ENCODE measurements at places on chromosomes 1 and 21.

GRCh38 chr1:15180945-15181523, 27.5 kb downstream of the TMEM51 start:
- DNase-seq, result no peak

- DNase-seq, result no peak
Observed at GRCh38 chr1:26029864-26030481, 8.4 kb downstream of the EXTL1 start.

DNA sequence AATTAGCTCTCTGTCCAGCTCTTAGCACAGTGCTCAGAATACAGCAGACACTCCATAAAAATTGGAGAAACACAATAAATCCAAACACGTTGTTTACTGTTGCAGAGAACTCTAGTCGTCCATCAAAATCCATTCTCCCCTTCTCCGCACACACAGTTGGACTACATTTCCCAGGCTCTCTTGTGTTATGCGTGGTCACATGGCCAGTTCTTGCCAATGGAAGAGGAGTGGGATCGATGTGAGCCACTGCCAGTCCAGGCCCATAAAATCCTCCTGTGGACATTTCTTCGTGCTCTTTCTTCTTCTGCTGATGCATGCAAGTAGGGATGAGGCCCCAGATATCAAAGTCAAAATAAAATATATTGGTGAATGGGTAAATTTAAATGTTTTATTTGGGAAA, 114.3 kb upstream of the FMN2 start:
- no peak for DNase-seq

DNA sequence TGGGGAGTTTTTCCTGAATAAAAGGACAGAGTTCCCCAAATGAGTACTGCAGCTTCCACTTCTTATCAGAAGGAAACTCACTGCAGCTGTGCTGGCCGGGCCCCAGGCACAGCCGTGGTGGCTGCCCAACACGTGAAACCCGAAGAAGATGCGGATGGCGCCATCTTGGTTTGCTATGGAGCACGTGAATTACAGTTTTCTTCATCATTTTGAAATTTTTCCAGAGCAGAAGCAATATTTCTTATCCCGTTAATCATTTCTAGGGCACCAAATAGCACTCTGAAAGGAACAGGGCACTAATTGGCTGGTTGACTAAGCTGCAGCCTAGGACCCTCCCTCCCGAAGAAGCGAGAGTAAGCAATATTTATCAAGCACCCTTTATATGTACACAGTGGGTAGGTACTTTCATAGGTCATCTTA, 63.2 kb upstream of the EPS8L3 start:
- no peak for DNase-seq

- no peak for DNase-seq
Observed at GRCh38 chr21:42581336-42581992, 67.8 kb downstream of the SLC37A1 start.

DNA sequence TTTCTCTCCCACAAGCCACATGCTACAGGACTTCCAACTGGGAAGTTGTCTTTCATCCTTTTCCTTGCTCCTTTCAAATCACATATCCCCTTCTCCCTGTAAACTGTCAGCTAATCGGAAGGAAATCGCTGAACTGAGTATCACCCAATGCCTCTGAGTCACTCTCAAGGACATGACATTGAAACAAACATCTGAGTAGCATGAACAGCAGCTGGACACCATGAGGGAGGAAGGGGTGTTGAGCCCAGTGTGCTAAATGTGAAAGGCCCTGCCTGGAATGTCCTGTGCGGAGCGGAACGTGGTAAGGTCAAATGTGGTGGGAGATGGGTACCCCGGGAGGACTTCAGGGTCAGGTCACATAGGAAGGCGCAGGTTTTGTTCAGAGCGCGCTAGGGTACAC, at the start of gene OR2AJ1:
Gene OR2AJ1, plus strand, starts transcription at position 22 of the 400 bp plus-strand sequence. CDS start 8,880 bp downstream, outside the sequence.
- DNase-seq, result no peak

- DNase-seq, result no peak
Observed at GRCh38 chr1:33275706-33276572, 19.6 kb downstream of the ZNF362 start.

DNA sequence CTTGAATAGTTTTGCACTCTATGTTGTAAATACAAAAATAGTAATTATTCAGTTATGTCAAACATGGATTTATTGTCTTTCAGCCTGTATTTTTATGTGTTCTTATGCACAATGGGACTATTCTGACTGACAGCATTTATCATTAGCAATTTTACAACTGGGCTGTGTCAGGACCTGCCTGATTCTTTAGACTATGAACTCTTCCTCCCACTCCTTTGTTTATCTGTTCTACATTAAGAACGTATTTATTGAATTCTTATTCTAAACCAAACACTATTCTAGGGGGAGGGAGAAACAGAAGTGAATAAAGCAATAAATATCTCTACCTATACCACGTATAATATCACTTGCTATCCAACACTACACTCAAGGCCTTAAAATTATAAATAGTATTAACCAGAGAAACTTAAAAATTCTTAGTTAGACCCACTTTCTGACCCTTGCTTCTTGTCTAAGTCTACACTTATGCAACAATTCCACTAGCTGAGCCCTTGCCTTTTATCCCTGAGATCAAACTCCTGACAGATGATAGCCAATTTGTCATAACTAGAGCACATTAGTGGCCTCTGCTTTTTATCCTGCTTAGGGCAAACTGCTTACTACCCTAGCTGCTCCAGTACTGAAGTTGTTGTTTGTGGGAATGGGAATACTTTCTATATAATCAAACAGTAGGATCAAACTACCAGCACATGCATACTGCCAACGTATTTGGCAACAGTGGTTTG, 494.3 kb downstream of the BRINP3 start:
- no peak for DNase-seq

GRCh38 chr1:170692866-170693575, 29.1 kb downstream of the PRRX1 start:
- DNase-seq, result no peak

- DNase-seq, result no peak
Observed at GRCh38 chr21:41478319-41479177, 29.4 kb downstream of the TMPRSS2 start.

DNA sequence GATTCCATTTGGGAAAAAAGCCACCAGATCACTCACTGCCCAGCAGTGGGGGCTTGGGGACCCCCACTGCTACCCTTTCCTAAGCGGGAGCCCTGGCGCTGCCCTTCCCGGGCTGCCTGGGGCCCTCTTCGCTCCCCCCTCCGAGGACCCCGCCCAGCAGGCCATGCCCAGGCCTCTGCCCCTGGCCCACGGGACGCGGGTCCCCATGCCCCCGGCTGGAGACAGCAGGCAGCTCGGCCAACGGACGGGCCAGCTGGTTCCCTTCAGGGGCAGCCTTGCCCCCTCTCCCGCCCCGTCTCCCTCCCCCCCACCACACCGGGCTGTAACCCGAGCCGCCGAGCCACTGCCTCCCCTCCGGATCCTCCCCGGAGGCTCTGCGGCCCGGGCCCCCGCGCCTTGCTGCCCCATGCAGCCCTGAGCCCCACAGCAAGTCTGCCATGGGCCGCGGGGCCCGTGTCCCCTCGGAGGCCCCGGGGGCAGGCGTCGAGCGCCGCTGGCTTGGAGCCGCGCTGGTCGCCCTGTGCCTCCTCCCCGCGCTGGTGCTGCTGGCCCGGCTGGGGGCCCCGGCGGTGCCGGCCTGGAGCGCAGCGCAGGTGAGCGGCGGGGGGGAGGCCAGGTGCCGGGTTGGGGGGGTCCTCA, at the start of gene MMP23B:
Gene MMP23B, plus strand, starts transcription at position 392 of the 639 bp plus-strand sequence. Its CDS starts 46 bp downstream, at position 438.
- no peak for DNase-seq

DNA sequence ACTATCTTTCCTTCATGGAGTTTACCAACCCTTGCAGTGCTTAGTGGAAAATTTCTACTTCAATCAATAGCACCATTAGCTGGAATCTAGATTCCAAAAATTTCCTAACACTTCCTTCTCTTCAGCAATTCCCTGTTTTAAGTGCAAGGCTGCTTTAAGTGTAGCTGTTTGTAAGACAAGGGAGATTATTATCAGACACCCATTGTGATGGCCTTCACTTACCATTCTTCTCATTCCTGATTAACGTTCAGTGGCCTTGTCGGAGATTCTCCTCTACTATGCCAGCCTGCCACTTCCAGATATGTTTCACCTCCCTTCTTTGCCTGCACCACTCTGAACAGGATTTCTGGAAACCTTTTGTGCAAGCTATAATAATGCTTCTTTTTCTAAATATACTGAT, 464.9 kb upstream of the ADGRL2 start:
- DNase-seq, result no peak

DNA sequence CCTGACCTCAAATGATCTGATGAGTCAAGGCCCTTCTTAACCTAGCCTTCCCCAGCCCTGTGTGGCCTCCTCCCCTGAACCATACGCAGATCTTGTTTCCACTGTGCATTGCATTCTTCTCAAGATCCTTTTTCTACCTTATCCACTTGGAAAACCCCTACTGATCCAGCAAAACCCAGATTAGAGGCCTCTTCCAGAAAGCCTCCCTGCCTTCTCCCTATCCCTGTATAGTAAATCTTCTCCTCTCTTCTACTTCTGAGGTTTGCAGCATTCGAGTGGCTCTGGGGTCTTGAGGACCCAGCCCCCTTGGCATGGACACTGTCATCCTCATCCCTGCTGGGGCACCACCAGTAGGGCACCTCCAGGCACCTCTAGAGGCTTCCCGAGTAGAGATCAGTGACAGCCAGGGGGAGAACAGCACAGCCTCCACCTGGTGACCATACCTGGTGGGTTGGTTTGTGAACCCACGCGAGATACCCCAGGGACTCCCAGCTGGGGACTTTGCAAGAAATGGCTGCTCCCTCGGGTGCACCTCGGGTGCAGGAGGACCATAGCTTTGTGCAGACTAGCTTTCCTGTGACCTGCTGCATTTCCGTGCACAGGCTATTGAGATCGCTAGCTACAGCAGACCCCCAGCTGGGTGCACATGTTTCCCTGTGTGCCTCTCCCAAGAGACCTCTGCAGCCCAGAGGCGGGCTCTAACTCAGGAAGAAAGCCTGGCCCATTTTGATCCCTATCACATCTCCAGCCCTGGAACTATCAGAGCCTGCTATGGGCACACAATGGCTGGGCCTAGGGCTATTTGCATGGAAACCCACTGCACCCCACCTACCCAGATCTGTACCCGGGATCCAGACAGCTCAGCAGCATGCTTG, 34.2 kb downstream of the MATN1 start:
- no peak for DNase-seq

GRCh38 chr1:10105484-10105883, 72.7 kb downstream of the UBE4B start:
- DNase-seq, result no peak

GRCh38 chr1:150560011-150560438, 10.8 kb downstream of the ADAMTSL4 start:
- peak; percentile 44 for DNase-seq

- DNase-seq, result no peak
Observed at GRCh38 chr21:14744368-14744767, 198.3 kb upstream of the SAMSN1 start.

DNA sequence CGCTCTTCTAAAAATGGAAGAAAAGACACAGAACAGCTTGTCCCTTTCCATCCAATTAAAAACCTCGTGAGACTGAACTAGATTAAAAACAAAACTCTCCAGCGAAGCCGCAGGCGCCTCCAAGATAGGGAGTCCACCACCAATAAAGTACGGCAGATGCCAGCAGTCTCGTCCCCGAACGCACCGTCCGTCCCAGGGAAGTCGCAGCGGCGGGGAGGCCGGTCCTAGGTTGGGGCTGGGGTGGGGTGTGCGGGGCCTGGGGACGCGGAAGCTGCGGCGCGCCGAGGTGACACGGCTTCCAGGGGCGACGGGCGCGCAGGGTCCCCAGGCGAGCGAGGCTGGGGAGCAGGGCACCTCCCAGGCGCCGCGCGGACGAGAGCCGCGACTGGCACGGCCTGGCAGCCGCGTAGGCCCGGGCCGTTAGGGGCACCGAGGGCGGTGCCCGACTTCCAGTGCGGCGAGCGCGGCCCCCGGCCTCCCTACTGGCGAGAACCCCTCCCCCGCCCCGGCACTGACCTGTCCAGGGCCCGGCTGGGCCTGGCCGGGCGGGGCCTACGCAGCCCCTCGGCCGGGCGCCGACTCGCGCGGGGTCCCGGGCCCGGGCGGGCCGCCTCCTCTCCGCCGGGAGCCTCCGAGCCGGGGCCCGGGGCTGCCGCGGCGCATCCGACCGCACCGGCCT, 28.3 kb upstream of the A3GALT2 start:
- DNase-seq, result peak; percentile 27

DNA sequence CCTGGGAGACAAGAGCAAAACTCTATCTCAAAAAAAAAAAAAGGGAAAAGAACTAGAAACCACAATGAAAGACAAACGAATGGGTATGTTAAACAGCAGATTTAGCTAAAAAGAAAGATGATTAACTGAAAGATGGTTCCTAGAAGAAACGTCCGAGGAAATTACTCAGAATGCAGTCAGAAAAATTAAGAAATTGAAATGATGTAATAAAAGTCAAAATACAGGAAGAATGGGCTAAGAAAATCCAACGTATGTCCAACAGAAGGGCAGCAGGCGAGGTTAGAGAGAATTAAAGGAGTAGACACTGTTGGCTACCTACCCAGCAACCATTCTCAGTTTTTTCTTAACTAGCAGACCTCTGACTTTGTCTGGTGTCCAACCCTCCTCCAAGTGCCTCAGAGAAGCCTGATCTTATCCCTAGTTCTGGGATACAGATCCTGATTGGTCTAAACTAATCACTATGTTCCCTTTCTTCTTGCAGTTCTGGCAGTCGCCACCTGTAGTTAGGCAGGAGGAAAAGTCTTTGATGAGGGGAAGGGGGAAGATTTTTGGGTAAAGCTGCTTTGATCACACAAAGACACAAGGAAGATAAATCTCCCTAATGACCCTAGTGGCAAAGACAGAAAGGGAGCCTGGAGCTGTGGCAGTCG, 25.7 kb downstream of the GPR161 start:
- DNase-seq, result no peak

DNA sequence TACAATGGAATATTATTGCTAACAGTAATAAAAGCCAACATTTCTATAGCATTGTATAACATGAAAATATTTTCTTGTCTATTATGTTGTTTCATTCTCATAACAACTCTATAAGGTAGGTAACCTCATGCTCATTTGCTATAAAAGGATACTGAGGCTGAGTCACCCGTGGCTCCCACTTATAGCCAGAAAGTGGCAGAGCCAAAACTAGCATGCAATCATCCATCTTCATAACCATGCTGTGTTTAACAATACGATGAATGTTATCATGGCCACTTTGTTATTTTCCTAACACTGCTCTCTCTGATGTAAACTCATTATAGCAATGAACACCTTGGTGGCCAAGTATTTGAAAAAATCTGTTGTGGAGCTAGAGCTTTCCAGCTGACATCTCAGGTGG, 80.8 kb upstream of the JUN start:
- DNase-seq, result no peak

- no peak for DNase-seq
Observed at GRCh38 chr1:8516793-8517556, 199.1 kb downstream of the SLC45A1 start.

DNA sequence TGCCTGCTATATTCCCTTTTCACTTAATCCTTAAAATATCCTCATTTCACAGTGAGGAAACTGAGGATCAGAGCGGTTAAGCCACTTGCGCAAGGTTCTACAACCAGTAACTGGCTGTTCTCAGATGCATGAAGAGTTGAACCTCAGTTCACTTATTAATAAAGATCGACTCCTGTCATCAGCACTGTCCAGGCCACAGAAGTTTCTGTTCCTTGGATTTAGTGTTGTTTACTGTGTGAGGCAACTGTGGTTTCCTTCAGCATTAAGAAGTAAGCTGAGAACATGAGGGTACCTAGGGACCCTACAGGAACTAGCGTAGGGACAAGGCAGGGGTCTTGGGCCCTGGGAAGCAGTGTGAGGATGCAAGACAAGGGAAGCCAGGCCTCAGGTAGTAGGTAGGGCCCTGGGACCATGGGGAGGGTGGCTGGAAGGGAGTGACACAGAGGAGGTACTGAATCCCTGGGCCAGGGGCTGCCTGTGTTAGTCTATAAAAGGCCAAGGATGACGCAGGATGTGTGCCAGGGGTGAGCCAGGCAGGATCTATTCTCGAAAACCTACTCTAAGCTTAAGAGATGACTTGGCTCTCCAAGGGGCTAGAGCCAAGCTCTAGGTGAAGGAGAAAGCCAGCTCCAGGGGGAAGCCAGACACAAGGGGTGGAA, 181.2 kb upstream of the CSF3R start:
- no peak for DNase-seq

All from stimulated activated CD8-positive, alpha-beta memory T cell treated with anti-CD3 and anti-CD28 coated beads, Interleukin-15, amount 100 ng/mL, for 24 hours (primary cell).